Fibroblast of the aortic adventitia (primary cell): ENCODE measurements at places on chromosomes 7 and 10. TPM values are rescaled to one million over a fixed set of nuclear protein-coding genes. Genes with fewer than 3 reads are reported as not detected.

PAPSS2 gene
- total RNA-seq, result 26.2 and 96.9 TPM in 2 replicates

OR6B1 gene
- total RNA-seq, result not detected in 2 replicates

SLC13A1 gene
- not detected in 2 replicates for total RNA-seq

NKX1-2 gene
- not detected in 2 replicates for total RNA-seq

HMX3 gene
- total RNA-seq, result not detected in 2 replicates

AZGP1 gene
- total RNA-seq, result not detected in 2 replicates

SPDYE16 gene
- total RNA-seq, result 0.09 and 0.33 TPM in 2 replicates

CALHM1 gene
- not detected in 2 replicates for total RNA-seq

NEUROG3 gene
- not detected in 2 replicates for total RNA-seq
